Stimulated activated CD4-positive, alpha-beta T cell treated with anti-CD3 and anti-CD28 coated beads, Interleukin-12 subunit alpha, Interleukin-12 subunit beta, amount 100 ng/mL, for 24 hours (primary cell): ENCODE measurements at places on chromosomes 16 and 17.

DNA sequence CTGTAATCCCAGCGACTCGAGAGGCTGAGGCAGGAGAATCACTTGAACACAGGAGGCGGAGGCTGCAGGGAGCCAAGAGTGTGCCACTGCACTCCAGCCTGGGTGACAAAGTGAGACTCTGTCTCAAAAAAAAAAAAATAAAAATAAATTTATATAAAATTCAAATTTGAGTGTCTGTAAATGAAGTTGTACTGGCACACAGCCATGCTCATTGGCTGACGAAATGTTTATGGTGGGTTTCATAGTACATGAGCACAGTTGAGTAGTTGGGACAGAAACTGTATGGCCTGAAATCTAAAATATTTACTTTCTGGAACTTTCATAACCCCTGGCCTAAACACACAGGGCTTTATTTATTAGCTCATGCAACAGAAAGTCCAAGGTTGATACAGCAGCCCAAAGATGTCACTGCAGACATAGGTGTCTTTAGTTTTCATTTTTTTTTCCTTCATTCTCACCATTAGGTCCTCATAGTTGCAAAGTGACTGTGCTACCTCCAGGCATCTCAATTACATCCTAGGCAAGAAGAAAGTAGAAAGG lies 355.3 kb downstream of the SLC39A11 start:
- DNase-seq, result no peak

DNA sequence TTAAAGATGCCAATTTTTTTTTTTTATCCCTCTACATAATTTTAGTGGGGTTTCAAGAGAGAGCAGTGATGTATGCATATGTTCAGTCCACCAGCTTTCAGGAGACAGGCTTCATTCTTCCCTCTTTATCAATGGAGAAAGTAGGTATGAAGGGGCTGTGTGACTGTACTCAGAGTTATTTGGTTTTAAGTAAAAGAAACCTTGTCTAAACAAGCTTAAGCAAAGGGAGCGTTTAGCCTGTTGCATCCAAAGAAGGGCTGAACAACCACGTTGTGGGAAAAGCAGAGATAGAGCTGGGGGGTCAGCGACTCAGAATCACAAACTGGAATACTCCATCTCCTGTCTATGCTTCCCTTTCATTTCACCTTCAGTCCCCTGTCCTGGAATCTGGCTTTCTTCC lies 50.4 kb upstream of the HAS3 start:
- DNase-seq, result no peak

GRCh38 chr16:70772493-70772892 lies 28.5 kb downstream of the VAC14 start:
- no peak for DNase-seq

DNA sequence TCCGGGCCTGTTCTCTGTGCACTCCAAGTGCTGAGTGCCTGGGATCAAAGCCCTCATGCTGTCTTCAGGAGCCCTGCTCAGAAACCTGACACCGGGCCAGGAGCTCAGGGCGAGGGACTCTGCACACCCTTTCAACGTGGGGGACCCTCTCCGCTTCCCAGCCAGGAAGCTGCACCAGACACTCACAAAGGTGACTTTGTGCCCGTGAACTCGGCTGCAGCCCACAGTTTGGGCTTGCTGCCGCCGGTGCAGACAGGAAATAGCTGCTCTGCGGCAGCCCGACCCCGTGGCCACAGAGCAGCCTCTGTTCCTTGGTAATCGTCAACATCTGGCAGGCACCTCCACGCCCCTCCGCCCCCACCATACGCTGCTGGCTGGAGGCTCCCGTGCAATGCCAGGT lies 93.4 kb upstream of the METRNL start:
- no peak for DNase-seq
